ENCODE measurements at places on chromosomes 1 and 21.

DNA sequence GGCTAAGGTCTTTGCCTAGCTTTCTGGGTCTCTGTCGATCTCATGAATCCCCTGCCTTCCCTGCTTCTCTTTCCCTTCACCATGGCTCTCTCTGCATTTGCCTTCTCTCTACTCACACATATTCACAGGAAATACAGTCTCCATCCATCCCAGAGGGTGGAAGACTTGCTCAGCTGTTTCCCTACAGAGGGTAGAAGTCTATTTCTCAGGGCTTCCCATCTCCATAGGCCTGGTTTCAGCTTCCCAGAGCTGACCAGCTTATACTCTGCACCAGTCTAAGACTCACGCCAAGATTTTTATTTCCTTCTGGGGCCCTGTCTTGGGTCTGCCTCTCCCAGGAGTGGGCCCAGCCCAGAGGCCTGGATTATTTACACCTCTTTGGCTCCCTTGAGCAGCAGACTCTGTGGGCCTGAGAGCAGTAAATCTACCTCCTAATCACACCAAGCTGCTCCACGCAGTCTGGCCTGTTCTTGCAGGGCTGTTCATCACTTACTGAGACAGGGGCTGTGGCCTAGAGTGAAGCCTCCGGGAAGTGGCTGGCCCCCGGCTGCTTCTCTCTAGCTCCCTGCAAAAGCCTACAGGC is 102.5 kb downstream of the PLXNA2 start:
- DNase-seq, result no peak

DNA sequence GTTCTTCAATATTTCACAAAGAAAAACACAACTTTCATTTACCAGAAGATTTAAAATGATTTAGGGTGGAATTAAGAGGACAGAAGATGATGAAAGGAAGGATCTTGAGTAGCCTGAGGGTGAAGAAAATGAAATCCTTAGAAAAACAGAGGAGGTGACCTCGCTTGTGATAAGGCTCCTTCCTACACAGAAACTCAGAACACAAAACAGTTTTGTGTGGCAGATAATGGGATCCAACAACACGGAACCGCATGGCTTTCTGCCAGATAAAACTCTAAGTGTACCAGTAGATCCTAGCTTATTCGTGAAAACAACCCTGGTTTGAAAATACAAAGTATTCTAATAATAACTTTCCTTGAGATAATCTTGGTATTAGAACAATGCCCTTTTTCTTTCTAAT is 74.0 kb upstream of the EXO1 start:
- DNase-seq, result no peak

DNA sequence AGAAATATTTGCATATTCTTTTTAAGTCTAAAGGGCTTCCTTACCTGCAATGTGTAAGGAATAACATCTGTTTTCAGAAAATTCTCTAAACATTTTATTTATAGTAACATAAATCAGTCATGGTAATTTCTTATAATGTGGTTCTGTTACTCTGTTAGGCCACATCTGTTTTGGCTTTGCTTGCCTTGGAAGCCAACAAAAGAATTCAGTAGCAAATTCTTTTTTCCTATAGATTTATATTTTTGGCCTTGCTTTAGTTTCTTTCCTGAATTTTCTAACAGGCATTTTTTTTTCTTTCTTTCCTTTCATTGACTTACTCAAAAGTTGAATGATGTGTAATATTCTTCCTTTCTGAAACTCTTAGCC is 72.2 kb downstream of the OSBPL9 start:
- DNase-seq, result no peak

DNA sequence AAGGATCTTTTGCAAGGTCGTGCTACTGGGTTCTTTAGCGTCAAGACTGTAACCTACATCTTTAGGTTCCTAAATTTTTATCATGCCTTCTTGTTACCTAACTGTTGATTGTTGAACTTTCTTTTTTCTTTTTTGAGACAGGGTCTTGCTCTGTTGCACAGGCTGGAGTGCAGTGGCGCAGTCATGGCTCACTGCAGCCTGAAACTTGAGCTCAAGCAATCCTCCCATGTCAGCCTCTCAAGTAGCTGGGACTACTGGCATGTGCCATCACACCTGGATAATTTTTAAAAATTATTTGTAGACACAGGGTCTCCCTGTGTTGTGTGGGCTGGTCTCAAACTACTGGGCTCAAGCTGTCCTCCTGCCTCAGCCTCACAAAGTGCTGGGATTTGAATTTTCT is 52.9 kb downstream of the NFIA start:
- DNase-seq, result no peak

GRCh38 chr1:89483757-89484077 is 40.9 kb upstream of the LRRC8B start:
- no peak for DNase-seq

DNA sequence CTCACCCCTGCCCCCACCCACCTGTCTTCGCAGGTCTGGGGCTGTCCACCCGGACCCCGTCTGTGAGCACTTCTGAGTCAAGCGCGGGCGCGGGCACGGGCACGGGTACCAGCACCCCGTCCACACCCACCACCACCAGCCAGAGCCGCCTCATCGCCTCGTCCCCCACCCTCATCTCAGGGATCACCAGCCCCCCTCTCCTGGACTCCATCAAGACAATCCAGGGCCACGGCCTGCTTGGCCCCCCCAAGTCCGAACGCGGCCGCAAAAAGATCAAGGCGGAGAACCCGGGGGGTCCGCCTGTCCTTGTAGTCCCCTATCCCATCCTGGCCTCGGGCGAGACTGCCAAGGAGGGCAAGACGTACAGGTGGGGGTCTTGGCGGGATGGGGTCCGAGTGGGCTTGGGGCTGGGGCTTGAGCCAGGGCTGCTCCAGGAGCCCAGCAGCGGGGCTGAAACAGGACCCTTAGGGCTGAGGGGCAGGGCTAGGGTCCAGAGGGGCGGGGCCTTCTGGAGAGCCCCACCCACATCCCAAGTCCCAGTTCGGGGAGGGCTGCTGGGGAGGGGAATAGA is 23.9 kb downstream of the ZNF362 start:
- no peak for DNase-seq

All from posterior cingulate gyrus (tissue), 11 donors.